ENCODE measurements at places on chromosomes 16 and 17. TPM values are rescaled to one million over a fixed set of nuclear protein-coding genes. Genes with fewer than 3 reads are reported as not detected.
A peak's percentile ranks its signal among the peaks of the same experiment; 100 is the strongest.

DNA sequence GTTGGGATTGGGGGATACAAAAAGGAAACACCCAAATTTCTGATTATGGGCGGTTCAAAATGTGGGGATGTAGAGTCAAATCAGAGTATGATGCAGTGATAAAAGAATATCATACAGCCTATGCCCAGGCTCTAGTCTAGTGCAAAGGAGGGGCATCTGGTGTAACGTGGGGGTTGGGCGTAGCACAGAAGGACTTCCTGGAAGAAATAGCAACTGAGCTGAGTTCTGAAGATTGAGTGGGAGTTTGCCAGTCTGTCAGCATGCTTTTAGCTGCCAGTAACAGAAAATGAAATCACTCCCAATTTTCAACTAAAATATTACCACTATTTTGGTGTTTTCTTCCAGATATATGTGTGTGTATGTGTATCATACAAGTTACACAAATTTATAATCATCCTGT is 196.9 kb downstream of the SPECC1 start:
- no peak for DNase-seq
- H3K27me3 ChIP-seq, result no peaks in the 10 kb centered on the region
- H3K4me1 ChIP-seq, result no peaks in the 10 kb centered on the region
- H3K27ac ChIP-seq, result no peak overlapping the region

DNA sequence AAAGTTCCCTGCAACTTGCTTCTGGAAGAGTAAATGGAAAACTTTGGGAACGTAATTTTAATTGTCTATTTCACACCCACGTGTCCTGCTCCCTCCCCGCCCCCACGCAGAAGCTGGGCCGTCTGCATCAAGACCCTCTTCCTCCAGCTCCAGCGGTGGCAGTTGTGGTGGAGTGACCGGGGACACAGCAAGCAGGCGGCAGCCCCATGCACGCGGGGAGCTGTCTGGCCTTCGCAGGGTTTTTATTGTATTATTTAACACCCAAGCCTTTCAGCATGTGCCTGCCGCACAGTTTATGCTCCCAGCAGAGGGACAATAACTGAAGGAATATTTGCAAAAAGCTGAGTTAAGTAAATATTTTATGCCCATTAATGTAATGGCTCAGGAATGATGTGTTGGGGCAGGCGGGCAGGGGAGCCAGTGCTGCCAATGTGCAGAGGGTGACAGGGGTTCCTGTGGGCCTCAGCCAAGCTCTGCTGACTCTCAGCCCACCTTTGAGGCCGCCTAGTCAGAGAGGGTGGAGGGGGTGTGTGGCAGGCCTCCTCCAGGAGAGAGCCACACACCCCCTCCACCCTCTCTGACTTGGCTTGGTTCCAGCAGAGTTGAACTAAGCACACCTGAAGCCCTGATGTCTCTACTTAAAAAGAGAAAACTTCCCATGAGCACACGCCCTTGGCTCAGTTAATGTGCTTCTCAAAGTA is 32.4 kb upstream of the ENPP7 start:
- no peak overlapping the region for H3K27ac ChIP-seq
- no peaks in the 10 kb centered on the region for H3K36me3 ChIP-seq
- H3K4me3 ChIP-seq, result no peak overlapping the region
- DNase-seq, result no peak
- H3K27me3 ChIP-seq, result peaks cover 70% of the 10 kb centered on the region

- H3K27ac ChIP-seq, result no peak overlapping the region
- H3K27me3 ChIP-seq, result no peaks in the 10 kb centered on the region
- H3K4me1 ChIP-seq, result peaks cover 34% of the 10 kb centered on the region
- H3K4me3 ChIP-seq, result no peak overlapping the region
- no peaks in the 10 kb centered on the region for H3K36me3 ChIP-seq
These were observed 87.2 kb downstream of the LITAF start for GRCh38 chr16:11499295-11500089.

DNA sequence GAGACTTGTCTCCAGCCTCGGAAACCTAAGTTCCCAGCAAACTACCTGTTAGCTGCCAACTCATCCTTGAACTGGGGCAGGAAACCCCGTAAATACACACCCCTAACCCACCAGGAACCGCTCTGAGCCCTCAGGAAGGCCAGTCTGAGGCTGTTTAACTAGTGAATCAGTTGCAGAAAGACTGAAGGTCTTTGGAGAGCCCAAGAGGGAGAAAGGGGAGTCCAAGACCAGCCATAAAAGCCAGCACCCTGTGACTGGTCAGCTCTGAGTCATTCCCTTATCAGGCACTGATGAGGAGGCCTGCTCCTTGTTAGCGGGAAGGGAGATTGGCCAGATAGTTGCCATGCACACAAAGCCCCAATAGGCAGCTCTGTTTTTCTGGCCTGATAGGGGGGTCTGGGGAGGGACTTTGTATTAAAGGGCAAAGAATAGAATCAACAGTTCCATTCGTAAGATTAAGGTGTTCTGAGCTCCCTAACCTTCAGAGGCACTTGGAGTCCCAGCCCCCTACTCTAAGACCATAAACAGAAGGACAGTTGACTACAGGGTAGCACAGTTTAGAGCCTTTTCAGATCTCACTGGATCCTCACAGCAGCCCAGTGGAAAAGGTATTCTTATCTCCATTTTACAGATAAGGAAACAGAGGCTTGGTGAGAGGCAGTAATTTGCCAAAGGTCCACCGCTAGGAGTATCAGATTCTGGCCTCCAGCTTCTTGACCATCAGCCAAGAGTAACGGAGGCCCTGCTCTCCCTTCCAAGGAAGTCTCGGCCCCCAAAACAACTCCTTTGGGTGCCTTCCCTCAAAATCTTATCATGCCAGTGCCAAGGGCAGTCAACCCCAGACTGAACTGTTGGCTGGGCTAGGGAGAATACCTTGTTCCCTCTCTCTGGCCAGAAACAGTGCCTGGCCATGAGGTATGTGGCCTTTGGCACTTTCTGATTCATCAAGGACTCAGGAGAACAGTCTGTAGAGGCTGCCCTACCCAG is 2.2 kb upstream of the KRT19 start:
- H3K4me1 ChIP-seq, result peaks cover 10% of the 10 kb centered on the region
- peaks cover 97% of the 10 kb centered on the region for H3K27me3 ChIP-seq
- no peak for DNase-seq
- no peaks in the 10 kb centered on the region for H3K36me3 ChIP-seq

- no peak overlapping the region for H3K4me3 ChIP-seq
- H3K4me1 ChIP-seq, result no peaks in the 10 kb centered on the region
- H3K27me3 ChIP-seq, result no peaks in the 10 kb centered on the region
- DNase-seq, result no peak
These were observed 208.2 kb upstream of the MYOCD start for GRCh38 chr17:12457493-12457892.

- H3K4me3 ChIP-seq, result no peak overlapping the region
- no peak overlapping the region for H3K27ac ChIP-seq
- H3K4me1 ChIP-seq, result peaks cover 73% of the 10 kb centered on the region
- DNase-seq, result no peak
- H3K36me3 ChIP-seq, result no peaks in the 10 kb centered on the region
- no peaks in the 10 kb centered on the region for H3K27me3 ChIP-seq
These were observed 3.0 kb downstream of the SREBF1 start for GRCh38 chr17:17833658-17834357.

DNA sequence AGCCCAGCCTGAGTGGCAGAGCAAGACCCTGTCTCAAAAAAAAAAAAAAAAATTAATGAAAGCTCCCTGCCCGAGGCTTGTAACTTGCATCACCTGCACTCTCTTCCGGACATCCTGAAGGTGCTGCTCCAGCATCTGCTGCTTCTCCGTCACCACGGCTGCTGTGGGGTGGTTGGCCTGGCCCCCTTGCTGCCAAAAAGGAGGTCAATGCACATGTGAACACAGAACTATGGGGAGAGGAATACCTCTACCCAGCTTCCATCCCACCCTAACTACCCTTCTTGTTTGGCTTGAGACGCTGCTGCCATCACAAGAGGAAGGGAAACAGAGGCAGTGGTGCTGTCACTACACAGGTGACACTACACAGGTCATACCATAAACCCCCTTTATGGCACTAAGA is 49.0 kb downstream of the STAT3 start:
- peaks cover 92% of the 10 kb centered on the region for H3K36me3 ChIP-seq
- H3K4me3 ChIP-seq, result no peak overlapping the region
- H3K27me3 ChIP-seq, result no peaks in the 10 kb centered on the region
- H3K27ac ChIP-seq, result no peak overlapping the region

DNA sequence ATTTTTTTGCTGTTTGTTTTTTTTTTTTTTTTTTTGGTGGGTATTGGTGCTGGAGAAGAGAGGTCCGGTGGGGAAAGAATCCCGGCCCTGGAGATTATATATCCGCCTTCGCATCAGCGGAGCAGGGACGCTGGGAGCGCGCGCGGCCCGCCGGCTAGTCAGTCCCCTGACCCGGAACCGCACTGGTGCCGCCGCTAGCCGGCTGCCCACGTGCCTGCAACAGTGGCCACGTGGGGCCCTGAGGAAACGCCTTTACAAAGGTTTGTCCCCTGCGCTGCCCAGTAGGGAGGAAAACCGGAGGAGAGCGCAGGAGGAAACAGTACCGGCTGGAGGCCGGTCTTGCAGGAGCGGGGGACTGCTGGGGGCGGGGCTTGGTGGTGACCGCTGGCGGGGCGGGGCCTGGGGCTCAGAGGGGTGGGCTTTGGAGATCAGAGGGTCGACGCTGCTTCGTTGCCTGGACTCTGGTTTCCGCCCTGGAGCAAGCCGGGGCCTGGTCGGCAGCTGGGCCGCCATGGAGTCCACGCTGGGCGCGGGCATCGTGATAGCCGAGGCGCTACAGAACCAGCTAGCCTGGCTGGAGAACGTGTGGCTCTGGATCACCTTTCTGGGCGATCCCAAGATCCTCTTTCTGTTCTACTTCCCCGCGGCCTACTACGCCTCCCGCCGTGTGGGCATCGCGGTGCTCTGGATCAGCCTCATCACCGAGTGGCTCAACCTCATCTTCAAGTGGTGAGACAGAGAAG is at the start of gene G6PC3:
G6PC3 (plus strand) TSS at position 281 of the 743 bp plus-strand sequence; CDS start at position 512, 231 bp downstream.
- H3K27me3 ChIP-seq, result no peaks in the 10 kb centered on the region
- peak within 1 kb of the TSS; percentile 91 for H3K4me3 ChIP-seq
- H3K36me3 ChIP-seq, result peaks cover 18% of the 10 kb centered on the region
- peak; percentile 95 for DNase-seq
- H3K27ac ChIP-seq, result peak within 1 kb of the TSS; percentile 95
- peaks cover 54% of the 10 kb centered on the region for H3K4me1 ChIP-seq

GRCh38 chr17:72004011-72004427 is 116.8 kb upstream of the SOX9 start:
- no peak overlapping the region for H3K27ac ChIP-seq
- H3K4me1 ChIP-seq, result no peaks in the 10 kb centered on the region
- no peaks in the 10 kb centered on the region for H3K27me3 ChIP-seq
- DNase-seq, result no peak
- no peaks in the 10 kb centered on the region for H3K36me3 ChIP-seq

- no peaks in the 10 kb centered on the region for H3K36me3 ChIP-seq
- peak overlapping the region; percentile 9 for H3K27ac ChIP-seq
- H3K27me3 ChIP-seq, result no peaks in the 10 kb centered on the region
- H3K4me3 ChIP-seq, result no peak overlapping the region
- peaks cover 96% of the 10 kb centered on the region for H3K4me1 ChIP-seq
- DNase-seq, result no peak
These were observed 16.5 kb downstream of the YPEL2 start for GRCh38 chr17:59347975-59348391.

DNA sequence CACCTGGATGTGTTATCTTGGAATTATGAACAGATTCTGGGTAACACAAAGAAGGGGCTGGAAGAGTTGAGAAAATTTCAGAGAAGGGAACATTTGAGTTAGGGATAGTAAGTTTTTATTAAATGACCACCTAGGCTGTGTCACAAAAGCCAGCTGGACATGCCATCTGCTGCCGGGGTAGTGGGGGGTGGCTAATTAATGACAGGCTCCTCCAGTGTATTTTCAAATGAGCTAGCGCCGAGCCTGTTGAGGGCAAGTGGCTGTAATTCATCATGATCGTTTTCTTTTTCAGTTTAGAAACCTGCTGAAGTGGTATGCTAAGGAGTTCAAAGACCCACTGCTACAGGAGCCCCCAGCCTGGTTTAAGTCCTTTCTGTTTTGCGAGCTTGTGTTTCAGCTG is 6.2 kb downstream of the TMEM97 start:
- H3K4me1 ChIP-seq, result no peaks in the 10 kb centered on the region
- H3K27ac ChIP-seq, result no peak overlapping the region

DNA sequence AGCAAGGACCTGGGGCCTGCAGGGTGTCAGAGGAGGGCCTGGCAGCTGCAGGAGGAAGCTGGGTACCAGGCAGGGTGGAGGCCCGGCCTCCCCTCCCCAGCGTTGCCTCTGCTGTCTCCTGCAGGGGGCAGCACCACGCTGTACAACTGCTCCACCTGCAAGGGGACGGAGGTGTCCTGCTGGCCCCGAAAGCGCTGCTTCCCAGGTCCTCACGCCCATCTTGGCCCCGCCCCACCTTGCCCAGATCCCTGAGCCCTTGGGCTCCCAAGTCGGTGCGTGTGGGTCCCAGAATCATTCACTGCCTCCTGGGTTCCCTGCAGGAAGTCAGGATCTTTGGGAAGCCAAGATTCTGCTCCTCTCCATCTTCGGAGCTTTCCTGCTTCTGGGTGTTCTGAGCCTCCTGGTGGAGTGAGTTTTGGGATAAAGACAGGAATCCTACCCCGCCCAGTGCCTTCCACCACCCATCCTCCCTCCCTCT is 1.2 kb downstream of the TMEM95 start:
- peak overlapping the region; percentile 27 for H3K4me3 ChIP-seq
- H3K27ac ChIP-seq, result no peak overlapping the region
- H3K4me1 ChIP-seq, result peaks cover 47% of the 10 kb centered on the region
- H3K36me3 ChIP-seq, result no peaks in the 10 kb centered on the region
- peak; percentile 80 for DNase-seq
- H3K27me3 ChIP-seq, result no peaks in the 10 kb centered on the region

DNA sequence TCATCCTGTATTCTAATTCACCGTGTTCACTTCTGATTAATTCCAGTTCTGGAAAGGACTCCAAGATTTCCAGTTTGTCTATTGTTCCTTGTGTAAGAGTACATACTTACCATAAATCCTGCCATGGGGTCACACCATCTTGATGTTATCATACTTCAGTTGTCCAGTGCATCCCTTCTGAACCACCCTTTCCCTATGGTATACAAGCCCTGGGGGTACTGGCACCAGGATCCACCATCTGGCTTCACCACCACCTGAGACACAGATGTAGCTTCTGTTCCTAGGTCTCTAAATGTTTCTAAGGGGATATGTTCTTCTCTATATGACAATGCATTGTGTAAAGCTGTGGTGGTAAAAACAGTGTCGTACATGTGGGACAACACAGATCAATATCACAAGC is 21.2 kb downstream of the SGF29 start:
- H3K27me3 ChIP-seq, result no peaks in the 10 kb centered on the region
- no peak overlapping the region for H3K27ac ChIP-seq
- no peak overlapping the region for H3K4me3 ChIP-seq
- H3K36me3 ChIP-seq, result no peaks in the 10 kb centered on the region
- no peak for DNase-seq

- DNase-seq, result no peak
- no peak overlapping the region for H3K4me3 ChIP-seq
- no peaks in the 10 kb centered on the region for H3K4me1 ChIP-seq
- no peaks in the 10 kb centered on the region for H3K36me3 ChIP-seq
These were observed 48.6 kb upstream of the CNTNAP4 start for GRCh38 chr16:76228546-76229146.

Gene LRRC75A
- 0.96 TPM for total RNA-seq

Gene HOXB3
- 0.91 TPM for total RNA-seq

Gene KRTAP4-3
- total RNA-seq, result not detected

Gene CACNG1
- total RNA-seq, result not detected

Gene NKD1
- total RNA-seq, result 1.5 TPM

Gene ZSCAN10
- total RNA-seq, result not detected

Gene GID4
- 18.0 TPM for total RNA-seq

Gene LDHD
- total RNA-seq, result 97.9 TPM

Gene SPHK1
- total RNA-seq, result 2.3 TPM

Gene SLC13A2
- total RNA-seq, result not detected

Gene TNFSF13
- 6.3 TPM for total RNA-seq

Measured in left ventricle myocardium inferior (tissue), 1 donor.